ENCODE measurements at places on chromosomes 1 and 21.

GRCh38 chr1:235625831-235626230, 23.8 kb downstream of the GNG4 start:
- peaks cover 15% of the 10 kb centered on the region for H3K4me1 ChIP-seq
- DNase-seq = no peak
- H3K36me3 ChIP-seq = no peaks in the 10 kb centered on the region
- peaks cover 20% of the 10 kb centered on the region for H3K27me3 ChIP-seq

- no peak overlapping the region for H3K27ac ChIP-seq
- H3K36me3 ChIP-seq = peaks cover 9% of the 10 kb centered on the region
Measured at GRCh38 chr1:24886241-24886640, 43.8 kb downstream of the RUNX3 start.

DNA sequence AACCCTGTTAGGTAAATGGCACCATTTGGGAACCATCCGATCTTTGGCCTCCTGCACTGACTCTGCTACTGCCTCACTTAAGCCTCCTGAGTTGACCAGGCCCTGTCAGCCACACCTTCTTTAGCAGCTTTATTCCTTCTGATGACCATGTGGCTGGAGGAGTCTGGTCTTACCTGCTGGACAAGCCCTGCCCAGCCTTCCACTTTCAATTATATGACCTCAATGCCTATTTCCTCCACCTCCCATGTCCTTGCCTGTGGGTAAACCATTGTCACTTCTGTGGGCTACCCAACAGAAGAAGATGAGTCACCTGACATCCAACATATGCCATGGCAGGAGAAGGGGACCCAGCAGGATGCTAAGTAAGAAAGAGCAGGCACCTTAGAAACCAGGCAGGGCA, 393.8 kb downstream of the NTNG1 start:
- H3K4me1 ChIP-seq = no peaks in the 10 kb centered on the region
- H3K36me3 ChIP-seq = no peaks in the 10 kb centered on the region
- no peak overlapping the region for H3K4me3 ChIP-seq
- no peak for DNase-seq

DNA sequence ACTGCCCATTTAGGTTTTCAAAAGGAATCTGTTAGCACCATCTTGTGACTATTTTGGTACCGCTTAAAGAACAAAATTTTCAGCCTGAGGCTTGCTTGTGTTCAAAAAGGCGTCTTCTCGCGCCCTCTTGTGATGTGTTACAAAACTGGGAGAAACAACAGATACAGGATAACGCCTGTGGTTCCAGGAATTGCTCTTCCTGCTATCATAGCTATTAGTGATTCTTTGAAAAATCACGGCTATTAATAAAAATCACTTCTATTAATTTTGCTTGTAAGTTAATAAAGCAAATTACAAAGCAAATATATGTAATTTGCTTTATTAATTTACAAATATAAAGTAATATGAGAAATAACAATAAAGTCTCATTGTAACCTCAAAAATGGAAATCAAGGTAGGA, 82.2 kb upstream of the ABCD3 start:
- peaks cover 9% of the 10 kb centered on the region for H3K27me3 ChIP-seq
- DNase-seq = peak; percentile 50
- H3K4me3 ChIP-seq = no peak overlapping the region
- no peak overlapping the region for H3K27ac ChIP-seq
- no peaks in the 10 kb centered on the region for H3K36me3 ChIP-seq

DNA sequence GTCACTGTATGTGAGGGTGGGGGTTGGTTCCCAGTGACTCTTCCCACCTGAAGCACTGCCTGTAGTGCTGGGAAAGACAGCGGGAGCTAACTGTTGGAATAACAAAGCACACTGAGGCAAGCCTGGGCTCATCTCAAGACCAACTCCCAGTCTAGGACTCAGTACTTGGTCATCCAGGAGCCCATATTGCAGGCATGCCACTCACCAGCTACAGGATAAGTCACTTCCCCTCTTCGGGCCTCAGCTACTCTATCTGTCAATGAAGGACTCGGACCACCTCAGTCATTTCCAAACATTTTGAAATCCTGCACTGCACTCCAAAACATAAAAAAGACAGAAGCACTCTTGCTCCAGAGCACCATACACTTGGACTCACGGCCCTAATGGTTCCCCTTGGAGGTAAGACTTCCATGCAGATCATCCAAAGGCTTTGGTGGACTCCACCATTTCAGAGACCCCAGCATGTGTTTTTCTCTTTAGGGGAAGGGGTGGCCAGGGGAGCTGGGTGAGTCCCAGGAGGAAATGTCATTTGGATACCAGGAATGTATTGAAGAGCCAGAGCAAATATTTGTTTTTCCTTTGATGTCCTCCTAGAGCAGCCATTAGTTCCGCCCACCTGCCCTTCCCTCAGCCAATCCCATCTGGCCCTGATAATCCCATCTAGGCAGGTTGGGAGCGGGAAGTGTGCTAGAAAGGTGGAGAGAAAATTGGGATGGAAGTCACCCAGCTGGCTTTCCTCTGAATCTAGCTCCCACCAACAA, 3.1 kb downstream of the NUAK2 start:
- H3K27me3 ChIP-seq = peaks cover 16% of the 10 kb centered on the region
- peaks cover 71% of the 10 kb centered on the region for H3K4me1 ChIP-seq
- H3K36me3 ChIP-seq = no peaks in the 10 kb centered on the region
- DNase-seq = no peak

- no peaks in the 10 kb centered on the region for H3K36me3 ChIP-seq
- DNase-seq = no peak
- H3K4me1 ChIP-seq = peaks cover 12% of the 10 kb centered on the region
- no peak overlapping the region for H3K4me3 ChIP-seq
- no peak overlapping the region for H3K27ac ChIP-seq
- no peaks in the 10 kb centered on the region for H3K27me3 ChIP-seq
Measured at GRCh38 chr1:151535326-151536271, 4.5 kb upstream of the TUFT1 start.

DNA sequence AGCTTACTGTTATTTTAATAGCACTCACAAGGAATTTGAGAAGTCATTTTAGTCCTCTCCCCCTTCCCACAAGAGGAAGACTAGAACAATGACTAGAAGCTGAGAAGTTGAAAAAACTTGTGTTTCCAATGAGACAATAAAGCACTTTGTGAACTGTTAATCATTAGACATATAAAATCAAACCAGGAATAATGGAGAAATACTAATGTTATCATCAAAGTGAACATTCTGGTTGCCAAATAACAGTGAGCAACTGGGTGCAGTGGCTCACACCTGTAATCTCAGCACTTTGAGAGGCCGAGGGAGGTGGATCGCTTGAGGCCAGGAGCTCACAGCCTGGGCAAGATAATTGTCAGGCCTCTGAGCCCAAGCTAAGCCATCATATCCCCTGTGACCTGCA, 54.0 kb upstream of the RASAL2 start:
- H3K36me3 ChIP-seq = no peaks in the 10 kb centered on the region
- peaks cover 5% of the 10 kb centered on the region for H3K27me3 ChIP-seq
- H3K27ac ChIP-seq = no peak overlapping the region
- H3K4me3 ChIP-seq = no peak overlapping the region
- no peak for DNase-seq
- H3K4me1 ChIP-seq = no peaks in the 10 kb centered on the region

- no peak overlapping the region for H3K4me3 ChIP-seq
- DNase-seq = peak; percentile 74
- no peaks in the 10 kb centered on the region for H3K36me3 ChIP-seq
- peaks cover 6% of the 10 kb centered on the region for H3K27me3 ChIP-seq
- H3K27ac ChIP-seq = no peak overlapping the region
Measured at GRCh38 chr1:167533851-167534300, 15.5 kb upstream of the CD247 start.

DNA sequence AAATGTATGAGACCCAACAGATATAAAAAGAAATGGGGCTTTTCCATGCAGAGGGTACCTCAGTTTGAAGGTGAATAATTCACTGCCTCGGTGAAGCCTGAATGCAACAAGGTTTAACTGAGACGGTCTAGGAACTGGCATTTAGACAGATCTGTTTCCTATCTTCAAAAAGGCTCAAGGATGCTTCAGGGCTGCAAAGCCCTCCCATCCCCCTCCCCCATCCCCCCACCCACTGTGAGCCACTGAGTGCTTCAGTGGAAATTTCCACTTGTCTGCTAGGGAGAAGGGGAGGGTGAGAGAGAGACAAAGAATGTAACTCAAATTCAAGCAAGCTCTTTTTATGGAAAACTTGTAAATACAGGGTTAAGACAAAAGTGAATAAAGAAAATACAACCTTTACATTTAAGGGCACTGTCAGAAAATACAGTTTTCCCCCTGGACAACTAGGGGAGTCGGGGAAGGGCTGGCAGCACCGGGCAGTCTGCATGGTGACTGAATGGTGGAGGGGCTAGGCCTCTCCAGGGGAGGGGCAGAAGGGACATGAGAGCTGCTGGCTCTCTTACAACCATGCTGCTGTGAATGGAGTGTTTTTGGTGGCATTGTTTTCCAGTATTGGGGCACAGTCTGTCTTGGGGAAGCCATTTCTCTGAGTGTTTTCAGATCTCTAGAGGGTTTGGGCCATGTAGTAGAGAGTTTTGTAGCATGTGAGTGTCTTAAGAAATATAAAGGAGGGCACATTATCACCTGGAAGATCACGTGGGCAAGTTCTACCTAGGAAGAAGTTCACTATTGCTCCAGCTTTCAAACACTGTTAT, 56.7 kb downstream of the MRPS6 start:
- H3K4me3 ChIP-seq = peak overlapping the region; percentile 50
- peaks cover 72% of the 10 kb centered on the region for H3K4me1 ChIP-seq
- no peak for DNase-seq
- peaks cover 80% of the 10 kb centered on the region for H3K36me3 ChIP-seq
- H3K27ac ChIP-seq = peak overlapping the region; percentile 83

DNA sequence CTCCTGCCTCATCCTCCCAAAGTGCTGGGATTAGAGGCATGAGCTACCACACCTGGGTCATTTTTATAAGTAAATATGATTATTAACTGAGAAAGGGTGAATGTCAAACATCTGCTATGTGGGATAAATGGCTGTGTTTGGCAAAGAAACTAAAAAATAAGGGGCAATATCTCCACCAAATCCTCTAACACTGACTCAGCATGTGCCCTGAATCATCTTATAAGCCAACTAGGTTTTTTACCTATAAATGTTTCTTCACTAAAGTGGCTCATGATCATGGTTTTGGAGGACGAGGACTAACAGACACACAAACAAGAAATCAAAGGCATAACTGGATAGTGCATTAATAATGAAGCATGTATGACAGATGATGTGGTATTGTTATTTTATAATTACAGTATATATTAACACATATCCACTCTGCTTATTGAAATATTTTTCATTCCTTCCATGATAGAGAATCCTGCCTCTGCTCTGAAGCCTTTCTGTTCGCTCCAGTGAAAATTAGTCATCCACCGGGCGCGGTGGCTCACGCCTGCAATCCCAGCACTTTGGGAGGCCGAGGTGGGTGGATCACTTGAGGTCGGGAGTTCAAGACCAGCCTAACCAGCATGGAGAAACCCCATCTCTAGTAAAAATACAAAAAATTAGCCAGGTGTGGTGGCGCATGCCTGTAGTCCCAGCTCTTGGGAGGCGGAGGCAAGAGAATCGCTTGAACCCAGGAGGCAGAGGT, 11.7 kb upstream of the ARHGAP29 start:
- H3K27me3 ChIP-seq = peaks cover 50% of the 10 kb centered on the region
- H3K4me3 ChIP-seq = no peak overlapping the region
- H3K4me1 ChIP-seq = peaks cover 10% of the 10 kb centered on the region
- H3K36me3 ChIP-seq = no peaks in the 10 kb centered on the region
- DNase-seq = no peak
- no peak overlapping the region for H3K27ac ChIP-seq

- H3K4me3 ChIP-seq = no peak overlapping the region
- H3K4me1 ChIP-seq = peaks cover 18% of the 10 kb centered on the region
- no peak overlapping the region for H3K27ac ChIP-seq
- no peaks in the 10 kb centered on the region for H3K36me3 ChIP-seq
- H3K27me3 ChIP-seq = no peaks in the 10 kb centered on the region
- DNase-seq = no peak
Measured at GRCh38 chr21:34530261-34530660, 18.3 kb upstream of the KCNE1 start.

DNA sequence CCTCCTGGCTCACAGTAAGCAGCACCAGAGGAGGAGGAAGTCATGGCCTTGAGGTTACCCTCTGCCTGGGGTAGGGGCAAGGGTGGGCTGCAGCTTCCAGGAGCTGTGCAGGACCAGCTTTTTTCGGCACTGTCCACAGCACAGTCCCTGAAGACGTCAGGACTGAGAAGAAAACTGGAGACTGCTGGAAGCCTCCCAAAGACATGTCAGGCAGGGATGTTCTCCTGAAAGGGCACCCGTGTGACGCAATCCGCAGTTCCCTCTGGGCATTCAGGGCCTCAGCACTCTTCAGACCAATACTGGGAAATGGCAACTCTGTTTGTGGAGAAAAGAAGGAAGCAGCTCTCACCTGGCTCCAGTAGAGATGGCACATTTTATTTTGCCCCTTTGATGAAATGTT, 64.8 kb upstream of the TENT5C start:
- H3K4me3 ChIP-seq = no peak overlapping the region
- peaks cover 6% of the 10 kb centered on the region for H3K27me3 ChIP-seq
- H3K27ac ChIP-seq = no peak overlapping the region
- no peaks in the 10 kb centered on the region for H3K36me3 ChIP-seq
- no peak for DNase-seq

DNA sequence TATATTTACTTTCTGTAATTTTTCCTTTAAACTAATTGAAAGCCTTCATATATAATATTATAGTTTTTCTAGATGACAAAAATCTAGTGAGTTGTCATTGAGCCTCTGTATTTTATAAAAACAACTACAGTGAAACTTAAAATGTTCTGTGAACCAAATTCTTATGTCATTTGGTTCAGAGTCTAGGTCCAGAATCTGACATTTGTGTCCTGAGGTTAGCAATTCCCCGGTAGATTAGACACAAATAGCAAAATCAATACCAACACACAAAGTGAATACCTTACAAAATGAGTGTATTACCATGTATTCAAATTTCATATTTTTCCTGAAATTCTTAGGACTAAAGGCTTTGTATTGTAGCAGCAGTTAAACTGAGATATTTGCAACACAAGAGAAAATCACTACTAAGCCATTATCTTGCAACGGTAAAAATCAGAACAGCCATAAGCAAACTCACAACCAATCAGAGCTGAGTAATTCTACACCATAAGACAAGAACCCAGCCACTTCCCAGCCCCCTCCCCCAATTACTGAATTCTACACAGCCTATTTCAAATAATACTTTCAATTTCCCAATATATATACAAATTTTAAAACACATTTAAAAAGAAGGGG, 573.5 kb downstream of the SMYD3 start:
- no peak overlapping the region for H3K4me3 ChIP-seq
- H3K27me3 ChIP-seq = no peaks in the 10 kb centered on the region
- DNase-seq = no peak
- H3K36me3 ChIP-seq = no peaks in the 10 kb centered on the region
- no peak overlapping the region for H3K27ac ChIP-seq

- H3K36me3 ChIP-seq = no peaks in the 10 kb centered on the region
- H3K27ac ChIP-seq = no peak overlapping the region
- H3K4me1 ChIP-seq = no peaks in the 10 kb centered on the region
- no peak overlapping the region for H3K4me3 ChIP-seq
- DNase-seq = no peak
Measured at GRCh38 chr1:186220911-186221310, 154.1 kb downstream of the TPR start.

- DNase-seq = no peak
- H3K4me1 ChIP-seq = no peaks in the 10 kb centered on the region
- H3K27ac ChIP-seq = no peak overlapping the region
- H3K4me3 ChIP-seq = no peak overlapping the region
- no peaks in the 10 kb centered on the region for H3K27me3 ChIP-seq
Measured at GRCh38 chr1:37147392-37147831, 113.1 kb upstream of the GRIK3 start.

Data from activated CD8-positive, alpha-beta T cell treated with anti-CD3 and anti-CD28 coated beads, Interleukin-2, amount 10 ng/mL, durations not matched to agents 7 days and 5 days (primary cell).